ENCODE measurements at places on chromosomes 3 and 15.

- no peak for DNase-seq
Measured at GRCh38 chr3:81558106-81558505, 203.3 kb downstream of the GBE1 start.

DNA sequence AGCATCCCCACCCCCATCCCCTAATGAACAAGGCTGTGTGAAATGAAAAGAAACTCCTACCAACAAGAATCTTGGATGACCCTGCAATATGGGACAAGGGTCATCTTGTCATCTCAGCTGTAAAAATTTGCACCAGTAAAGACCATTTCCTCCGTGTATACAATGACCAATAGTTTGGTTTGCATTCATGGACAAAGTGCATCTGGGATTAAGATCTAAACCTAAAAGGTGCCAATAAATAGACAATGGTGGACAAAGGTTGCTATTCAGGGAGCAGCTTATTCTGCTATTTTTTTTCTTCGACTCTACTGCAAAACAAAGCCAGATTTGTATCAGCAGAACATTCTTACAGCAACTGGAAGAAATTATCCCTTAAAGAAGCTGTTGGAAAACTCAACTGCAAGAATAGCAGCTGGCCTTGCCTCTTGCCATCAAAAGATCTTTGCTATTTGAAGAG is 8.0 kb downstream of the MGLL start:
- DNase-seq = no peak

- DNase-seq = no peak
Measured at GRCh38 chr3:133371181-133371580, 28.7 kb upstream of the BFSP2 start.

GRCh38 chr3:185423178-185423577 is 60.2 kb downstream of the MAP3K13 start:
- DNase-seq = no peak

DNA sequence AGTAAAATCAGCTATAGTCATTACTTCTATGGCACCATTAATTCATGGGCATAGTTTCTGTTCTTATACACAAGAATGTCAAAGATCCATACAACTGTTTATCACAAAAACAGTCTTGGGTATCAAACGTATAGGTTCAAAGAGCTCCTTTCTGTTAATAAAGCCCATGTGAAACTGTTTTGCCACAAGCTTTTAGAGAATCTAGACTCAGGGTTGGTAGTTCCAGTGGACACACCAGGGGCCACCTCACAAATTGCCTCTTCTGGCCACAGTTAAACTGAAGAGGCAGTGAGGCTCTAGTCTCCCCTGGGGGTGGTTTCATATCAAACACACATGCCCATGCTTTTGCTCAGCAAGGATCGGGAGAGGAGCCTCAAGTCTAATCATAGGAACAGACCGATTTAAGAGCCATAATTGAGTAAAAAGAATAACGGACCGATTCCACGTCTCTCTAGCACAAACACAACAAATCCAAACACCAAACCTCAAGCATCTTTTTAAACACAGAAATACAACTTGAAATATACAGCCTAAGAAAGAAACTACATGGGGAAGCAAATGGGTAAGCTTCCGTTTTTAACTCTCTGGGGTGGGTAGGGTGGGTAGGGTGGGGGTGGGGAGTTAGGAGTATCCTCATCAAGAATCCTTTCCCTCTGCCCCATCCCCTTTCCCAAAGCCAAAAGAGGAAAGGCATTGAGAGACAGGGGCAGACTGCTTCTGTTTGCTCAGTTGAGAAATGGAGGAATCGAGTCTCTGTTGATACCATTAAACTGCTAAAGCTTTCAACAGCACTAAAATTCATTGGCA is 443.3 kb downstream of the MAGI1 start:
- DNase-seq = no peak

- DNase-seq = peak; percentile 2
Measured at GRCh38 chr3:146326875-146327543, 76.1 kb upstream of the PLSCR4 start.

- no peak for DNase-seq
Measured at GRCh38 chr15:87826119-87826747, 430.3 kb downstream of the NTRK3 start.

GRCh38 chr15:93274257-93274656 is 185.2 kb upstream of the RGMA start:
- DNase-seq = no peak

DNA sequence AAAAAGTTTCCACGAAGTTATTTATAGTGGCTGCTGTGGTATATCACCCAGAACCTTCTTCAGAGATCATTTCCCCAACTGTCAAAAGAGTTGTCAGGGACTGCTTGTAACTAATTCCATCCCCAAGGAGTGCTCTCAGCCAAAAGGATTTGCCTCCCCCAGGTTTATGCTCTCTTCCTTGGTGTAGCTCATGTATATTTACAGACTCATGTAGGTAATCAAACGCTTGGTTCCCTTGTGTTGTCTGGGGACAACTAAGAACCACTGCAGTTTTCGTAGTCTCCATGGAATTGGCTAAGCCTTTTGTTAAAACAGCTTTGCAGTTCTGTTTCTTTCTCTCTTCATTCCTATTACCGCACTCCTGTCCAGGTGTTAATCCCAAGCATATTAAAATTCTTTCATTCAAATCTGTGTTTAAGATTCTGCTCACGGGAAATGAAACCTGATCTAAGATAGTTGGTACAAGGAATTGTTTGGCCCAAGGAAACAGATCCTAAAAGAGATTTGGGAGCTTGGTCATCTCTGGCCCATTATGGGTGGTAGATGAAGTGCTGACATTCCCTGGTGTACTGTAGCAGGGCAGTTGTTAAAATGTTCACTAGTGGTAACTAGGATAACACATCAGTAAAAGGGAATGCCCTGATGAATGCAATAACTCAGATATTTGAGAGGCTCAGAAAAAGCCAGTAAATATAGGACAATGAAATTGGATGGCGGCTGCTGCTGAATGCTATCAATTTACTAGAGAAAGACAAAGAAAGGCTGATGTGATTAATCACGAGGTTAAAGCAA is 361.3 kb upstream of the GBE1 start:
- DNase-seq = no peak

- DNase-seq = no peak
Measured at GRCh38 chr3:127673191-127674100, 694 bp downstream of the ABTB1 start.

GRCh38 chr15:66662522-66662921 is 39.5 kb upstream of the SMAD6 start:
- no peak for DNase-seq

- no peak for DNase-seq
Measured at GRCh38 chr3:197564097-197564843, 8.5 kb upstream of the BDH1 start.

DNA sequence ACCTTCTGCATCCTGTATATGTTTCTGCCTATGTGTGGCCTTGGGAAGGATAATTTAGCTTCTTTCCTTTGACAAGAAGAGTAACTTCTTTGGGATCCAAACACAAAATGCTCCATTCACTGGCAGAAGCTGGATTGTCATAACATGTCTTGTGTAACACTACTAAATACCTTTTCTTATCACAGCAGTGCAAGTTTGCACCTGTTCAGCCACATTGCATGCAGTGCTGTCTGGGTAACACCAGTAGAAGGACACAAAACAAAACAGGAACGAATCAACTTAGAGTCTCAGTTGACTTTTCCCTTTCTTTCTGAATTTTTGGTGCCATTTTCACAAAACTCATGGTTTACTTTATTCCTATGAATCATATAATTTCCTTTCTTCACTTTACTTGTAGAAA is 43.6 kb upstream of the TNIK start:
- no peak for DNase-seq

GRCh38 chr15:35071106-35071505 is 14.0 kb downstream of the NANOGP8 start:
- DNase-seq = no peak

DNA sequence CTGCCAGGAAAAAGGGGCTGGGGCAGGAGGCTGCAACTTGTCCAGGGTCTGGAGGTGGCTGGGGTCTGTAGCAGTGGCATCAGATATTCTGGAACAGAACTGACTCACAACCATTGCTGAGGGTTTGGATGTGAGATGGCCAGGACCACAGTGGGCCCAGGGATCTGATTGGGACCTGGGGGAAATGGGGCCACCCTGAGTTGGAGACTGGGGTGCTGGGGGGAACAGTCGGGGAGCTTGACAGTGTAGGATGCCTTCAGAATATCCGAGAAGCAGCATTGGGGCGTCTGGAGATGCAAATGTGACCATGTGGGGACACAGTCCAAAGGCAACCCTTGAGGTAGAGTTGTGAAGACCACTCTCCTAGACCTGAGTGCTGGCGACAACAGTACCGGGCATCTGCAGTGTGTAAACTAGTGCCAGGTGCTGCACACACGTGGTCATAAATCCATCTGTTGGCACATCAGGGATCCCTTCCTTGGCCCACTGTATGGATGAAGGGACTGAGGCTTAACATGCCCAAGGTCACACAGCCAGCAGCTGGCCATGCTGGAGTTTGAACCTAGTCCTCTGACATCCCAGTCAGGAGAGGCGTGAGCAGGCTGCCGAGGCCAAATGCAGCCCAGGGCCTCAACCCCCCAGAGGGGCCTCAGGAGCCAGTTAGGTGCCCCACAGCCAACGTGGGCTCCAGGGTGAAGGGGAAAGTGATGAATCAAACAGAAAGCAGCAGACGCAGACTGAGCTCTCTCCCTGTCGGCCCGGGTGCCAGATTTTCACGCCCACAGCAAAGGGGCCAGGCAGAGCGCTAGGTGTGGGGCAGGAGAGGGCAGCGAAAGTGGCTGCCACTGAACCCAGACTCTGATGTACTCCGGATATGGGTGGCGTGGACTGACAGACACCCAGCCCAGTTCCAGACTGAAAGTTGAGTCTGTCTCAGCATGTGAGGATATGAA is 18.8 kb downstream of the HEMK1 start:
- DNase-seq = no peak

GRCh38 chr3:144324076-144324475 is 352.5 kb downstream of the DIPK2A start:
- DNase-seq = peak; percentile 4

- no peak for DNase-seq
Measured at GRCh38 chr3:72223116-72223515, 438.2 kb upstream of the PROK2 start.

- no peak for DNase-seq
Measured at GRCh38 chr3:44058022-44058867, 183.4 kb upstream of the TOPAZ1 start.

GRCh38 chr3:192237992-192238608 is 489.2 kb downstream of the FGF12 start:
- no peak for DNase-seq

DNA sequence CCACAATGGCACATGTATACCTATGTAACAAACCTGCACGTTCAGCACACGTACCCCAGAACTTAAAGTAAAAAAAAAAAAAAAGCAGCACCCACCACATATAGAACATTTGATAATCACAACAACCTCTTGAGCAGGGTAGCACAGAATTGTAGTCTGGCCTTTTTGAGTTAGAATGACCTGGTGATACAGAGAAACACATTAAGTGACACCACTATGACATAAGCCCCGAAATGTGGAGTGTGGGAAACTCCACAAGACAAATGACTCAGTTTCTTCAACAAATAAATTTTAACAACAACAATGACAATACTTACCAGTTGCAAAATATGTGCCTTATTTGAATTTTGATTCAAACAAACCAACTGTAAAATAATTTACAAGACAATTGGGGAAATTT is 46.4 kb downstream of the DRD3 start:
- no peak for DNase-seq

DNA sequence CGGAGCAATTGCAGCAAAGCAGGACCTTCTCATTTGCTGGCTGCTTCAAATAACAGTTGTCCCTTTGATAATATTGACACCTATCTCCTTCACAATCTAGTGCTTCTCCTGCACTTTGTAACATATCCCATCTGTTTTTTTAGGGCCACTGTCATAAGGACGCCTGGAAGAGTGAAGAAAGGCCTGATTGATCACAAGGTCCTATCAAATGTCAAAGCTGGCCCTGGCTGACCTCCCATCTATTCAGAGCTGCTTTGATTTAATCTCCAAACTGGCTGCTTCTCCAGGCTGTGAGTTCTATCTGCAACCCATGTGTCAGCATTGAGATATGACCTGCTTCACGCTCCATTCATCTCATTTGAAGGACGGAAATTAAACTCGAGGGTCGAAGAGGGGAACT is 601.2 kb upstream of the KCNMB2 start:
- DNase-seq = no peak

DNA sequence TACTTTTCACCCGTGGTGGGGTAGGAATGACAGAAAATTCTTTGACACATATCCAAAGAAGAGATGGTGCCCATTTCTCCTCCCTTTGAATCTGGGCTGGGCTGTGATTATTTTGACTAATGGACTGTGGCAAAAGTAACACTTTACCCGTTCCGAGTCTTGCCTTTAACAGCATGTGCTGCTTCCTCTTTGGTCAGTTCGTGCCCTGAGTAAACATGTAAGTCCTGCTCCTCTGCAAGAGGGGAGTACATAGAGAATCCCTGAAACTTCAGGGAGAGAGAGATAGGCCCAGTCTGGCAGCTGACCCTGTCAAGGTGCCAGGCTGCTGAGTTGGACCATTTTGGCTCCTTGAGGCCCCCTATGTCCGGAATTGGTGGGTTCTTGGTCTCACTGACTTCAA is 243.1 kb downstream of the EPHB1 start:
- DNase-seq = no peak

DNA sequence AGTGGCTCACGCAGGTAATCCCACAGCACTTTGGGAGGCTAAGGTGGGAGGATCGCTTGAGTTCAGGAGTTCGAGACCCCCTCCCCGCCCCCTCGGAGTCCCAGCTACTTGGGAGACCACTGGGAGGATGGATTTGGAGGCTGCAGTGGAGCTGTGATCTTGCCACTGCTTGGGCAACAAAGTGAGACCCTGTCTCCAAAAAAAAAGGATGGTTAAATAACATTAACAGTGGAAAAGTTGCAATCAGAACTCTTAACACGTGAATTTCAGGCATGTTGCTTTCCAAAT is 1.4 kb upstream of the TMEM87A start:
- DNase-seq = no peak

DNA sequence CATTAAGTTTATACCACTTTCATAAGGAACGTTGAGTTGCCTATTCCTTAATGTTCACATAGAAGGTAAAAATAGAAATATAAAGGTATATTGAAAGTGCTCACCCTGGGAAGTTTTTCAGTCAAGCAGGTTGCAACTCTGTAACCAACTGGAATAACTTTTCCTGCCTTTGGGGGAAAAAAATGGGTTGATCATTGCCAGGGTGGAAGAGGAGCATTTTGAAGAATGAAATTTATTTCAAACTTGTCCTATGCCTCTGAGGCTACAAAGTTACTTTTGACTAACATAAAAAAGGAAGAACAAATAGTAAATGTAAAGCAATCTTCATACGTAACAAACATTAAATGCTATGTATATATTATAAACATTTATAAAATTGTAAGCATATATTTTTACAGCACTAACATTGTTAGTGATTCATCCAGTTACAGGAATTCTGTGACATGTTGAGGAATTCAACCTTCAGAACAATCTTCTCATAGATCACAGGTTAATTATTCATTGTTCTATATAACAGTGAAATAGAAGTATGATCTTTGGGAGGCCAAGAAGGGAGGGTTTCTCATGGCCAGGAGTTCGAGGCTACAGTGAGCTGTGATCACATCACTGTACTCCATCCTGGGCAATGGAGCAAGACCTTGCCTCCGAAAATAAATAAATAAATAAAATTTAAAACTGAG is 13.5 kb downstream of the EFHB start:
- no peak for DNase-seq
